ENCODE measurements at places on chromosomes 11 and 22.

- DNase-seq = no peak
Observed at GRCh38 chr11:116037861-116038260, 533.6 kb upstream of the CADM1 start.

- DNase-seq = no peak
Observed at GRCh38 chr11:121445071-121445768, 6.9 kb upstream of the SORL1 start.

- DNase-seq = no peak
Observed at GRCh38 chr22:36440429-36441002, 40.9 kb downstream of the TXN2 start.

GRCh38 chr11:118714816-118715215 is 35.4 kb upstream of the TREH start:
- no peak for DNase-seq

- no peak for DNase-seq
Observed at GRCh38 chr11:118998388-118998717, 415 bp downstream of the CENATAC start.

- DNase-seq = no peak
Observed at GRCh38 chr22:19772673-19773469, 12.3 kb downstream of the TBX1 start.

GRCh38 chr22:20645954-20646353 is 128.0 kb upstream of the SERPIND1 start:
- no peak for DNase-seq

DNA sequence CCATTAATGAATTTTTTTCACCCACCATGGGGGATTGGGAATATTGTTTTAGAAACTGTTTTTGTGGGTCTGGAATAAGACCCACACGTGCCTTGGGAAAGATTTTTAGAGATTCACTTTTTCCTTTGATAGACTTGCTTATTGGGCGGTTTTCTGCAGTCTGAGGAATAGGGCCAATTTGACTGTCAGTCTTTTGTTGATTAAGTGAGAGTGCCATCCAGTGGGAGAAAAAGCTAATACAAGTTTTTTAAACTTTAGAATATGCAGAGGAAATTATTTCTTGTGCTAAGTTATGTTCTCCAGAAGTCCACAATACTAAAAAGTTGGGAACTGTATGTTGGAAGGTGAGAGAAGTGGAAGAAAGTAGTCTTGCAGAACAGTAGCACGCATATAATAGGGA is 56.1 kb downstream of the PRMT3 start:
- DNase-seq = no peak

DNA sequence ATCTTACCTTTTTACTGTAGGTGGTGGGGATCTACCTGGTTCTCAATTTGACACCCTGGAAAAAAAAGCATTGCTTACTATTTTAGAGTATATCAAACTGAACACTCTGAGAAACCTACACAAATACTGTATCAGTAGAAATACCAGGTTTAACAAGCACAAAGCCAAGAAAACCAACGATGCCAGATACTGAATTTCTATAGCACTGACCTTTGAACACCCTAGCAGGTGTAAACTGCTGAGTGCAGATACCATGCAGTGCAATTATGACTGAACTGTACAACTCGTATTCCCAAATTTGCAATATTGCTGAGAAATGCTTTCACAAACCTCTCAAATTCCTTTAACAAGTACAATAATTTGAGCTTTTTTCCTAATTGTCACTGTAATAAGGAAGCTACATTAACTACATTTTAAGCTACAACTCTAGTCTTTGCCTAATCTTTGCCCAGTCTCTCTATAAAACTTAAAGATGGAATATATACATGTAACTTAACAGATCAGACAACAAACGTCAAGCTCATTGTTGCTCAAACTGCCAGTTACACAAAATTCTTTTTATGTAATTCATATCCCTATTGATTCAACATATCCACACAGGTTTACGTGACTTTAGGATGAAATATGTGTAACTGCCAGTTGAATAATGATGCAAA is 8.9 kb downstream of the TAF1D start:
- no peak for DNase-seq

DNA sequence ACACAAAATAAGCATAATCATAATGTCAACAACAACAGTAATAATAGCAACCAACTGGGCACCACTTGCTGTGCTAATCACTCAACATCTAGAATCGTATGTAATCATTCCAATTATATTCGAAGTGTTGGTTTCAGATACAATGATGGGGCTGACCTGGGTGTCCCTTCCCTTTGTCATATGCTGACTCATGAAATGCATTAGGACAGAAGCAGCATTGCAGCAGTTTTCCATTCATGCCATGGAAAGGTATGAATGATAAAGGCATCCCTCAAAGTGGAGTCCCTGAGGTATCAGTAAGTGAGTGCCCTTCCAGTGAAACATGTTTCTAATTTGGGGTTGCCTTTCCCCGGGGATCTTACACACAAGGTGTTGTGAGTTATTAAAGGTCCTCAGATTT is 46.3 kb upstream of the ANO3 start:
- no peak for DNase-seq

DNA sequence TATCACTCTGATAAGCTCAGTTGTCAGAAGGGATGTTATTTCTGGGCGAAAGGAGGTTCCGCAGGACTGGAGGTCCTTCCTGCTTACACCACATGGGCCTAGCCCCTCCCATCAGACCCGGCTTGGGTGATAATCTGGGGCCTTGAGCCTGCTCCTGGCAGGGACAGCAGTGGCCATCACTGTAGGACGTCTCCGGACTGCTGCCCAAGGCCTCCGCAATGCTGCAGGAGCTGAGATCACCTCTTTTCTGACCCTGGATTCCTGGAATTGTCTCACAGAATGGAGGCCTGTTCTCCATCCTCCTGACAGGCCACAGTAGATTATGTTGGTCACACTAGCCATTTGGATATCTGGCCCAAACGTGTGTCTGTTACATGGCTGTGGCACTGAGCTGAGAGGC is 9.2 kb upstream of the BIK start:
- no peak for DNase-seq

- DNase-seq = no peak
Observed at GRCh38 chr11:38710262-38710661, 2112.2 kb upstream of the RAG2 start.

DNA sequence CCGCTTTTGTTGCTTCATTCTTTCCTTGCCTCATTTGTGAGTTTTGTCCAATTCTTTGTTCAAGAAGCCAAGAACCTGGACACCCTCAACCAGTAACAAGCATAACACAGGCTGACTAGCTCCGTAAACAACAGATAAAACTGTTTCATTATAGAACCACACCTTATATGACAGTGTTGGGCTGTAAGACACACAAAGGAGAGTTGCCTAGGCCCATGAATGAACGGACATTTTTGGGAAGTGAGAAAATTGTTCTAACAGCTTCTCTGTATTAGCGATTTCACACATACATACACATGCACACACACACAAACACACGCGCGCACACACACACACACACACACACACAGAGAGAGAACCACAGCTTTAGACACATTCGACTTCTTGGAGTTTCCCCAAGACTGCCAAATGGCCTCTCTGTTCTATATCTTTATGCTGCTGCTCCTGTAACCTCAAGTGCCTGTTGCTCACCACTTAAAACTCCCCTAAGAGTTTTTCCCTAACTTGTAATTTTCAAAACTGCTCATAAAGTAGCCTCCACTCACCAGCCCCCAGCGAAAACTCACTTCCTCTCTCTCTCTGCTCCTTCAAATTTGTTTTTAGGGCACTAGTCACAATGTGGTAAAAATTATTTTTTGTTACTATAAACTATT is 35.9 kb downstream of the CTSC start:
- DNase-seq = no peak

- no peak for DNase-seq
Observed at GRCh38 chr11:128338811-128339210, 248.5 kb downstream of the ETS1 start.

GRCh38 chr11:122112470-122113365 is 3.3 kb downstream of the BLID start:
- no peak for DNase-seq

- DNase-seq = no peak
Observed at GRCh38 chr11:70548976-70549375, 150.6 kb downstream of the CTTN start.

- no peak for DNase-seq
Observed at GRCh38 chr11:128931668-128932067, 11.0 kb downstream of the TP53AIP1 start.

DNA sequence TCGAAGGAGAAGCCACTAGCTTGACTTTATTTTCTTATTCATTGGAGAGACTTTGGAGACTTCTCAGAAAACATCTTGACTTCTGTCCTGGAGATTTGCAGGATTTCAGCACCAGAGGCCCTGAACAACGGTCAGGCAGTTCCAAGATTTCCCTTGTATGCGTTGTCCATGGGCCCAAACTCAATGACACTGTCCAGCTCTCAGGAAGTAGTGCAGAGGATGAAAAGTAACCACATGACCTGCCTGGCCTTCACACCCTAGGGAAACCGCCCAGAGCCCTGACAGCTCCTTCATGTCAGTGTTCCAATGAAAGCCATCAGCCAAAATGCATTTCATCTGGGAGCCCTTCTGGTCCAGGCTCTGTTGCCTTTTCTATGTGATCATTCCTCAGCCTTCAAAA is 214.1 kb downstream of the BLID start:
- no peak for DNase-seq

DNA sequence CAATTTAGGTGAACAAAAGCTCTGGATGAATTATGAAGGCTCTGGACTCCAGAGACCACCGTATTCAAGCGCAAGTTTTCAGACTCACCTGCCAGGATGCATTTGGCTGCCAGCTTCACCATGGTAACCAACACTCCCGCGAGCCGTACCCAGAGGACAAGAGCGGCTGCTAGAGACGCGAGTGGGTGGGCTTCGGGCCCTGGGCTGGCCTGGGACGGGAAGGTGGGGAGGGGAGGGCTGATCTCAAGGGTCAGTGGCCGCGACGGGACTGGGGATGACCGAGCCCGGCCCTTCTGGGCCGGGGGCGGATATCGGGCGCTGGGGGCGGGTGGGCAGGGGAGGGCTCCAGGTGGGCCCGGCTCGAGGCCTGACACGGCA is 344 bp downstream of the IFT27 start:
- peak; percentile 69 for DNase-seq

DNA sequence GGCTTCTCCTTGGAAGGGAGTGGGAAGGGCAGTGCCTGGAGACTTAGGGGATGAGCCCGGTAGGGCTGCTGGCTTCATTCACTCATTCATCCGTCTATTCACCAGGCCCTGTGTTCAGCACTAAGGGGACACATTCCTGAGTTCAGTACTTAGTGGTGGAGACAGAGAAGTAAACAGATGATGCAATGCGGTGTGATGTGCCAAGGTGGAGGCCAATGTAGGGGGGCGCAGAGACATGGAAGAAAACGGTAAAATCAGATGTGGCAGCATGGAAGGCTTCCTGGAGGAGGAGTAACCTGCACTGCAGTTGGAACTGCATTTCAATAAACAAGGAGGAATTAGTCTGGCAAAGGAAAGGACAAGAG is 21.3 kb downstream of the GRIK4 start:
- no peak for DNase-seq

DNA sequence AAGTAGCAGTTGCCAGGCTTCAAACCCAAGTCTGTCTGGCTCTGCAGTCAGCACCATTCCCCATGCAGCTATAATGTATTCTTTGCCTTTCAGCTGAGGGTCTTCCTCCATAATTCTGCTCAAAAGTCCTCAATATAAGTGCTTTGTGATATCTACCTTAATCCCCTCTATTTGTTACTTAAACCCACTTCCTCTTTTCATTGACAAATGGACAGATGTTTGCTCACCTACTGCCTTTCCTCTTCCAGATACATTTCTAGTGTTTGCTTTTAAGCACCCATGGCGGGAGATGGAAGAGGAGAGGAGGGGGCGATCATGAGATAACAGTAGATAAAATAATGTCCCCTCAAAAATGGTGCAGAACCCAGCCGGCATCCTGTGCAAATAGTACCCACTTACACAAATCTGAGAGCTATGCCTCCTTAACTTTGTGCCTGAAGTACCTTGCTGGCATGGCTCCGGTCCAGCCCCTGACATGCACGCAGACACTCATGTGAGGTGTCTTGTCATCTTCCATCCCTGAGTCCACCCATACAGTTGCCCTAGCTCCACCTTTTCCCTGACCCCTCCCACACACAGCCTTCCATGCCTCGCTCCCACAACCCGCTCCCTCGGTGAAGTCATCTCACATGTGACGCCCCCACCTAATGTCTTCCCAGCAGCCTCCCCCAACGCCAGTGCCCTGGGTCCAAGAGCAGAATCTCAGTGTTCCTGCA is 109.6 kb downstream of the TRIM29 start:
- peak; percentile 31 for DNase-seq

- no peak for DNase-seq
Observed at GRCh38 chr11:15371533-15371932, 256.8 kb downstream of the INSC start.

DNA sequence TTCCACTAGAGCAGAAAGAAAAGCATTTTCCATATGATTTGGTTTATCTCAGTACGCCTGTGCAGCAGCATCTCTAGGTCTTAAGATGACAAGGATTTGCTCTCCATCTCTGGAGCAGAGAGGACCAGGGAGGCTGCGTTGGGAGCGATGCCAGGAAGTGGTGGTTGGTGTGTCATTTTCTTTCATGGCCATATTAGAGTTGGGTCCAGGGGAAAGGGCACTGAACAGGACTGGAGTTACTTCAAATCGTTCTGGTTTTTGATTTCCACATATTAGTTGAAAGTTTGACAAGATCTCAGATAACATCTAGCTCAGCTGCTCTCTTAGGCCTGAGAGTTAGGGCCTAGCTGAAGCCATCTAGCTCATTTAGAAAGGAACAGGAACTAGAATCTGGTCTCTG is 157.7 kb downstream of the ADAMTS15 start:
- DNase-seq = no peak

DNA sequence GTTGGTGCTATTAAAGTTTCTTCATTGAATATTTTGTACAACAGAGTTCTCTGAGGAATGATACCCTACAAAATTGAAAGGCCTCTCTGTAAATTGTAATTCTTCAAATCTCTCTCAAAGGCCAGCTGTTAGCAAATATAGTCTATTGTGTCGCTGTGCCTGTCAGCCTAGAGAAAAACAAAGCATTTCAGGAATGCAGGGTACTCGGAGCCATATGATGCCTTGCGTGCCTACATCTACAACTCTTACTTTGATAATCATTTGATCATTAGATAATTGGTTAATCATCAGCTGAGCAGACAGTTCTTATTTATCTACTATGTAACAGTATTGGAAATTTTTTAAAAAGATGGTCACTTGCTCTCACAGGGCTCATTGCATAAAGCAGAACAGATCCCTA is 67.3 kb downstream of the RNF169 start:
- DNase-seq = no peak

Measured in activated CD8-positive, alpha-beta memory T cell treated with anti-CD3 and anti-CD28 coated beads, Interleukin-2, amount 10 ng/mL, durations not matched to agents 7 days and 5 days (primary cell).